ENCODE measurements at places on chromosomes 11 and 22. TPM values are rescaled to one million over a fixed set of nuclear protein-coding genes. Genes with fewer than 3 reads are reported as not detected.

DNA sequence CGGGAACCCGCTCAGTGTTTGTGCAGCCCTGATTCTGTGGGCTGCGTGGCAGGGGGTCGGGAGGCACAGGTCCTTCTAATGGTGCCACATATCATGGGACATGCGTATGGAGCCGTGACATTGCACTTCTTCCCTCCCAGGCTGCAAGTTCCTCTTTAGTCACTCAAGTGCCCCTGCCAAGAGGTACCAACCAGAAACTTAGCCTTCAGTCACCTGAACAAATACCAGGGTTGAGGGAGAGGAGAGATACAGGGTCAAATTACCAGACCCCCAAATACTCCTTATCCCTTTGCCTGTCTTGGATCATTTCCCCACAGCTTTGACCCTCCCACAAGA, 209.1 kb downstream of the BUD13 start:
- DNase-seq = no peak

- DNase-seq = no peak
These were observed 20.1 kb downstream of the UBE4A start for GRCh38 chr11:118379497-118379896.

GRCh38 chr11:125514336-125515101, 18.5 kb upstream of the FEZ1 start:
- DNase-seq = peak; percentile 62

SMCO4 gene
- 6.3 TPM for total RNA-seq

ELMOD1 gene
- 4.6 TPM for total RNA-seq

GRCh38 chr11:6755303-6755952, 16.3 kb downstream of the OR2AG2 start:
- peak; percentile 33 for DNase-seq

DNA sequence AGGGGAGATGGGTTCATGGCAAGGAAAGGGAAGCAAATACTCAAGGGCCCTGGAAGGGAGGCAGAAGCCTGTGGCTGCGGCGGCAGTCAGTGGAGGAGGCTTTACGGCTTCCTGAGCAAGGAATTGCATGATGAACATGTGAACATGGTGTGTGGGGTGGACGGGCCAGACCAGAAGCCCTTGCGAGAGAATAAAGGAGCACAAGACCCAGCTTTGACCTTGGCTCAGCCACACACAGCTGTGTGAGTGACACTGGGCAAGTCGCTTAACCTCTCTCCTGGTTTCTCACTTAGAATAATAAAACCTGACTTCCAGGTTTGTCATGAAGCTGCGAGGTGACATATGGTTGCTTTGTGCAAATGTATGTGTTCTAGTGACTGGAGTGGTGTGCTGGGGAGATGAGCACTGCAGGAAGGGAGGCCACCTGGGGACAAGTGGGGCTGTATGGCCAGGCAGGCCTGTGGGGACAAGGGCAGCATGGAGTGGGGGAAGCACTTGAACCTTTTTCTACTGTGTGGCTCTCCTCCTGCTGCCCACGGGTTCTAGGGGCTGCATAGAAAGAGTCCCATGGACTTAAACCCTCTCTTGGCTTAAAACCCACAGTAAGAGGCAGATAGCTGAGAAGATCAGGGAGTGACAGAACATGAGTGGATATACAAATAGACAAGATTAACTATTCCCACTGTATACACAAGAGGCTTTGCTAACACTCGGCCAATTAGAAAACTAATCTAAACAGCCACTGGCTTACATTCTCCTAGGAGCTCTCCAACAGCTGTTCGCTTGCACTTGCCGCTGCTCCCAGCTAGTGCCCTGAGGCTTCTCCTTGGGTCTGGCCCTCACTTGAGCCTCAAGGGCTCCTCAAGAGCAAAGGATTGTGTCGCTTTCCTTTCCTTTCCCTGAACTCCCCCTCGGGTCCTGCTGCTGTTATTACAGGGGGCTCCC, 67.3 kb upstream of the CDON start:
- no peak for DNase-seq
